ENCODE measurements at places on chromosomes 5 and 9. TPM values are rescaled to one million over a fixed set of nuclear protein-coding genes. Genes with fewer than 3 reads are reported as not detected.

- H3K4me3 ChIP-seq = no peak overlapping the region
- no peaks in the 10 kb centered on the region for H3K36me3 ChIP-seq
- no peak for DNase-seq
- peaks cover under 1% of the 10 kb centered on the region for H3K4me1 ChIP-seq
- H3K27me3 ChIP-seq = no peaks in the 10 kb centered on the region
Measured at GRCh38 chr9:93475108-93475507, 21.7 kb upstream of the FAM120AOS start.

- H3K27ac ChIP-seq = no peak overlapping the region
- H3K4me3 ChIP-seq = no peak overlapping the region
- H3K36me3 ChIP-seq = no peaks in the 10 kb centered on the region
Measured at GRCh38 chr5:150675069-150675468, 14.0 kb downstream of the MYOZ3 start.

DNA sequence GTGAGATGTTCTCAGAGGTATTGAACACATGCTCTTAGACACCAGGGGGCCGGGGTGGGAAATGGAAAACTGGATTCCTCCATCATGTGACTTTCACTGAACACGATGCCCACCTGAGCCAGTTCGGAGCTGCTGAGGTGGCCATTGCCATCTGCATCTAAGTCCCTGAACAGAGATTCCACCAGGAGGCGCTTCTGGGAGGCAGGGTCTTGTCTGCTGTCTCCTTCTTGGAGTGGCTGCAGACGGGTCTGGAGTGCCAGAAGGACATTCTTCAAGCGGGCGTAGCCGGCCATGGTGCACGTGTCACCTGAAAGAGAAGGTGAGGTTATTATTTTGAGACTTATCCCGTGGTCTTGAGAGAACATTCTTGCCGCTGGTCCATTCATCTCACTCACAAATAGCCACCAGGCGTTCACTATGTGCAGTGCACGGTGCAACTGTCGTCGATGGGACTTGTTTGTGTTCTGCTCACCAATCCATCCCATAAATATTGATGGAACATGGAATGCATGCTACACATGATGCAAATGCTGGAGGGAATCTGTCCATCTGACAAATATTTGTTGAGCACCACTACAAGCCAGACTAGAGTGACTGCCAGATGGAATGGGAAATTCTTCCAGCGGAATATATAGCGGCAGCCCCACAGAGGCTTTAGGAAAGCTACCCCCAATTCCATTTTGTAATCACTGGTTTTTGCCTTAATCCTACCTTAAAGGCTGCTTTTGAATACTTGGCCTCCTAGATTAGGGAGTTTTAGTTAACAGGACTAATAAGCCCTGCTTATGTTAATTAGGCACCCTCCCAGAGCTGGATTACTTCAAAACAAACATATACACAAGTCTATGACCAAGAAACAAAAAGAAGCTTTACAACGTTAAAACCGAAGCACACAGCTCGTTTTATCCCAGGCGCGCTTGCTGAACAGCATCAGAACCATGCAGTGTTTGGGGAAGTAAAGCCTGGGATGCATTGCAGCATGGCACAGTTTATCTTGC is 264.8 kb downstream of the HSPA4 start:
- H3K36me3 ChIP-seq = no peaks in the 10 kb centered on the region
- no peak overlapping the region for H3K4me3 ChIP-seq
- DNase-seq = no peak
- no peaks in the 10 kb centered on the region for H3K4me1 ChIP-seq
- H3K27me3 ChIP-seq = no peaks in the 10 kb centered on the region

DNA sequence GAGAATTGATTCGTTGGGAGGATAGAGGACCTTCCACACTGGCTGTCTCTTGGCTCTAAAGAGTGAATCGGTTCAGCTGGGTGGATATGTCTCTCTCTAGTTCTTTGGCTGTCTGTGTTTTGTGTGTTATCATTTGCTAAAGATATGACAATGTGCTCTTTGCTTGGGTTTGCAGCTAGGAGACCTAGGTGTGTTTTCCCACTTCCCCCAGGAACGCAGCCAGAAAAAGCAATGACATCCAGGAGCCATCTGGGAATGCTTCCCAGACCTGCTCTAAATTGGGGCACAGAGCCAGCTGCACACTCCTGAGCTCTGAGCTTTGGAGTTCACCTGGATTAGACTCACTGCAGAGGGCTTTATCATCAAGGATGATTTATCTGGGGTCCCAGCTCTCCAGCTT is 12.8 kb upstream of the PDZD2 start:
- no peak overlapping the region for H3K4me3 ChIP-seq
- no peaks in the 10 kb centered on the region for H3K4me1 ChIP-seq
- H3K27me3 ChIP-seq = no peaks in the 10 kb centered on the region
- H3K36me3 ChIP-seq = no peaks in the 10 kb centered on the region
- H3K27ac ChIP-seq = no peak overlapping the region

DNA sequence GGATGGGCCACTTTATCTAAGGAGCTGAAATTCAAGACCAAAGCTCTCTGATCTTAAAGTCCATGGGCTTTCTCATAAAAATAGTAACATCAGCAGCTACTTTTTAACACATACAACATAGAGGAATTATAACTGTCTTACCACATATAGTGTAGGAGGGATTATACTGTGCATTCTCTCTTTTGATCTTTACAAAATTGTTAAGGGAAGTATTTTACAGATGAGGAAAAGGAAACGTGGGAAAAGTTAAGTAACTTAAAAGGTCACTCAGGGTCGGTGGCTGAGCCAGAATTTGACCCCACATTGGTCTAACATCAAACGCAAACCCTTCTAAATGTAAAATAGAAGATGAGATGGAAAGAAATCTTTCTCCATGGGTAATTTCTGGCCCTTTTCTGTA is 38.4 kb downstream of the ZNF608 start:
- DNase-seq = no peak
- peaks cover 3% of the 10 kb centered on the region for H3K4me1 ChIP-seq
- H3K27ac ChIP-seq = no peak overlapping the region
- H3K4me3 ChIP-seq = no peak overlapping the region
- H3K27me3 ChIP-seq = no peaks in the 10 kb centered on the region

The KCTD16 gene
- total RNA-seq = 1.4 TPM

The OBP2B gene
- 53.0 TPM for total RNA-seq
